AG04450 (cell line): ENCODE measurements at places on chromosomes 2 and 18. TPM values are rescaled to one million over a fixed set of nuclear protein-coding genes. Genes with fewer than 3 reads are reported as not detected.

GRCh38 chr2:183164650-183165015, 40.4 kb downstream of the NUP35 start:
- DNase-seq, result no peak

DNA sequence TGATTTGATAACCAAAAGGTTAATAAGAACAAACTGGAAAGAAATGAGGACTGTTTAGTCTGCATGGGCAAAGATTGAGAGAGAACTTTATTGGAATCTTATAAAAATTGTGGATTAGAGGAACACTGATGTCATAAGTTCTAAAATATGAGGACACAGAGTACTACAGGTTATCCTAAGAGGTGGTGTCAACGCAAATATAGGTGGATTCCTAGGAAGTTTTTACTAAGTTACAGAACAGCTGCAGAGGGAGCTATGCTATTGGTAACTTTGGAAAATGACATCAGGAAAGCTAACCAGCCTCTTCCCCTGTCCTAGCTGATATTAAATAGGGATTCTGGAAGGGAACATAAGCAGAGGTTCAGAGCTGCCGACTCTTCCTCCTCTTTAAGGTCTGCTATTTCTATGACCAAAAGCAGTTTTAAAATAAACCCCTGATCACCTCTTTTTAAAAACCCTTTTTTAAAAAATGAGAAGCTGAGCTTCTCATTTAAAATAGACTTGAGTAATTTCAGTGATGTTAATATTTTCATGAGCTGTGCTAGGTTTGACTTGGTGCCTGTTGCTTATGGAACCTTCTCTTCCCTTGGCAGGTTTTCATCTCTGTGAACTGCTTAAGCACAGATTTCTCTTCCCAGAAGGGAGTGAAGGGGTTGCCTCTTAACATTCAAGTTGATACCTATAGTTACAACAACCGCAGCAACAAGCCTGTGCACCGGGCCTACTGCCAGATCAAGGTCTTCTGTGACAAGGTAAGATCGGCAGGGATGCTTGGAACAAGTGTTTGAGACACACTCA, 34.2 kb downstream of the GRHL1 start:
- no peak for DNase-seq

- no peak for DNase-seq
These were observed 16.6 kb downstream of the CTDP1 start for GRCh38 chr18:79695856-79696850.

- no peak for DNase-seq
These were observed 2.7 kb upstream of the ESPNL start for GRCh38 chr2:238097201-238097987.

DNA sequence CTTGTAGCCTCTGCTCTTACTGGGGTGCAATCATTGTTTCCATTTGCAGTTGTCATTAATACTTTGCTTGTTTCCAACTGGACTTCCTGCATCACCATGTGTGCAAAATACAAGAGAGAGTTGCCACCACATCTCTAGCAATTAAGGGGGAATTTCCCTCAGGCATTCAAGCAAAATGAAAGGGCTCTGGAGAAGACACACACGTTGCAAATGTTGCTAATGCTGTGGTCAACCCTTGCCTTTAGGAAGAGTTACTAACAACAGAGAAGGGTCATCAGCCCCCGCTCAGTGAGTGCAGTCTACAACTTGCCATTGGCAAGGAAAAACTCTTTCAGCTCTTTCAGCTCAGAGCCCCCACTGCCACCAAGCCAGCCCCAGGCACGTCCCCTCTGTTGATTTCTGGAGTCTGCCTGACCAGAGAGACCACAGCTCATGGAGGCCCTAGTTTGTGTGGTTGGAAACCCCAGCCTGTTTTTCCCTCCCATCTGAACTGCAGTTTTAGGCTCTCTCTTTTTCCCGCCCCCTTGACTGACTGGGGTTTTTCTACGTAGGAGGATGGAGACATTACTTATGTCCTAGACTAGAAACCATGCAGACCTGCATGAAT, 25.9 kb upstream of the GPR45 start:
- DNase-seq, result no peak

DNA sequence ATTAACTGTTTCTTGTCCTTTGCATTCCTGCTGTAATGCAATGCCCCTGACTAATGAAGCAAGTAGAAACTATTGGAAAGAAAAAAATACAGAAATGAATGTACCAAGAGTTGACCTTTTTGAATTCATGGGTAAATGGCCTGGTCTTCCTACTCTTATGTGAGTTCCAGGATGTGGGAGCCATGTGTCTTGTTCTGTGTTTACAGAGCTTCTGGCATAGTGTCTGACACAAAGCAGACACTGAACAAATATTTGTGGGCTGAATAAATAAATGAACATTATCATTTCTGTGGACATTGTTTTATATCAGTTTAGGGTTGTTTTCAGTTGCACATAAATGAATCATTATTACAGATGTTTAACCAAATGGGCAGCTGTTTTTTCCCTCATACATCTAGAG, 155.5 kb downstream of the CD8B2 start:
- DNase-seq, result no peak

DNA sequence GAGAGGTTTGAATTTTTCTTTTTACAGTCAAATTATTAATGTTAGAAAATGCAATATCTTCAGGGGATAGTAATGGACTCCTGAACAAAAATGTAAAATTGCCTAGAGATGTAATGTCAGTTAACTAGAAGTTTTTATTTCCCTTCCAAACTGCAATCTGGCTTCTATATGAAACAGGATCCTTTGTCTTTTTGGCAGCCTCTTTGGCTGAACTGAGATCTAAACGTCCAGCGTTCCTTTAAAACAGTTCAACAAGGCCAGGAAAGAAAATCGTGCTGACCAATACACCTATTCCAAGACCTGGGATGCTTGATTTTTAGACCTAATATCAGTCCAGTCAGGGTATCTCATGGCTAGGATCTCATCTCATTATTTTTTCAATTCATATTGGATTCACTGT, 245.5 kb downstream of the FIGN start:
- DNase-seq, result no peak

GRCh38 chr2:62423883-62424458, 82.0 kb downstream of the TMEM17 start:
- DNase-seq, result no peak

DNA sequence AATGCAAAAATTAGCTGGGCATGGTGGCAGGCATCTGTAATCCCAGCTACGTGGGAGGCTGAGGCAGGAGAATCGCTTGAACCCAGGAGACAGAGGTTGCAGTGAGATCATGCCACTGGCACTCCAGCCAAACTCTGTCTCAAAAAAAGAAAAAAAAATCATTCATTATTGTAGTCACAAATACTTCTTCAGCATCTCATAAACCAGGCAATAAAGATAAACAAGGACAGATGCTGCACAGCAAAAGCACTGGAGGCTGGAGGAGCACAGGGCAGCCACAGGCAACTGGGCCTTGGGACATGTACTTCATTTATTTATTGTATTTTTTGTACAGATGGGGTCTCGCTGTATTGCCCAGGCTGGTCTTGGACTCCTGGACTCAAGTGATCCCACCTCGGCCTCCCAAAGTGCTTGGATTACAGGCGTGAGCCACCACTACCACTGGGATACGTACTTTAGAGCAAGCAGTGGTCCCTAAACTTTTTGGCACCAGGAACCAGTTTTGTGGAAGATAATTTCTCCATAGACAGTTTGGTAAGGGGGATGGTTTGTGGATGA, 16.8 kb upstream of the MAT2A start:
- DNase-seq, result no peak

- no peak for DNase-seq
These were observed 23.0 kb downstream of the DBI start for GRCh38 chr2:119389615-119390306.

- no peak for DNase-seq
These were observed 307.5 kb upstream of the HS6ST1 start for GRCh38 chr2:128625963-128626759.

GRCh38 chr18:24103320-24104021, 35.4 kb upstream of the CABYR start:
- DNase-seq, result no peak

DNA sequence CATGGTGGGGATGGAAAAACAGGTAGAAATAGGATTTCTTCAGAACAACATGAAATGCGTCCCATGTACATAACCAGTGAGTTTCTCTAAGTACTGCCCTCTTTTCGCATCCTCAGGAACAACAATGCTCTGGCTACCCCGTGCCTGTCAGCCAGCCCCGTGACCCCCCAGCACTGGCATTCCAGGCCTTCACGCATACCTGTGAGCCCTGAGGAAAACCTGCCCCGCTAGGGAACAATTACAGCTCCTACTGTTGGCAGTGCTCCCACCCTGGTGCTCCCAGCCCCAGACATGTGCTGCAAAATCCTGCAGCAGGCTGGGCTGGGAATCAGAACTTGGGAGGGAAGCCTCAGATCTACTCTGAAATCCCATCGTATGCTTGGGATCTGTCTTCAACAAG, 9.1 kb downstream of the SMAD7 start:
- DNase-seq, result no peak

DNA sequence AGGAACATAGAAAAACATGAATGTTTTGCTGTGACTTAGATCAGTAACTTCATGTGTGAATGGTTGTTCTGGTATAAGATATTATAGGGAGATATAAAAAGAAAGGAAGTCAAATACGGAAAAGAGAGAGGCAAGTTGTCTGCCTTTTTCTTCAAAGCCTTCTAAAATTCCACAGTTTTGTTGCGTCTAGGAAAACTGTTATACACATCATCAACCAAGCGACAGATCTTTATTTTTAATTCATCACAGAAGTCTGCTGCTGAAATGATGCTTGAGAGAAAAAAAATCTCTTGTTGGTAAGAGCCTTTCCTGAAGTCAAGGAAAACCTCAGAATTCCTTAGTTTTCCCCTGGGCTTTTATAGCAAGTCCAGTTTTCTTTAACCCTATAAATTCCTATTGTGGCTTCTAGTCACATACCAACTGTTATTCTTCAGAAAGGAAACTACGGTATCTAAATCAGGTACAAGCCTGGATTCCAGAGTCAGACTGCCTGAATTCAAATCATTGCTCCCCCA, 36.3 kb upstream of the TANC1 start:
- DNase-seq, result no peak

- no peak for DNase-seq
These were observed 10.1 kb upstream of the ROCK2 start for GRCh38 chr2:11354363-11355154.

DNA sequence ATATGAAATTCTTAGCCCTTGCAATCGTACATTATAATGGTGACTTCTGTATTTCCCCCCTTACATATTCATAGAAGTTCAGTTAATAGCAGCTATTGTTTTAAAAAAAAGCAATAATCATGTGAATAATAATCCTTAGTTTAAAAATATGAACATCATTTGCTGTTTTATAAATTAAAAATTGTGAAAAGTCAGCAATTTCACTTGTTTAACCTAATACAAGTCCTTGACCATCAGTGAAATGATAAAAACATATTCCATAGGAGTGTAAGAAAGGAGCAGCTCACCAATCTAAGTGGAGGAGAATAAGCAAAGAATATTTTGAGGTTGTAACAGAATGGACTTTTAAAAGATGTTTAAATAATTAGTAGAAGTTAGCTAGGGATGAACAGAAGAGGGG, 650.2 kb downstream of the SUCLG1 start:
- no peak for DNase-seq

DNA sequence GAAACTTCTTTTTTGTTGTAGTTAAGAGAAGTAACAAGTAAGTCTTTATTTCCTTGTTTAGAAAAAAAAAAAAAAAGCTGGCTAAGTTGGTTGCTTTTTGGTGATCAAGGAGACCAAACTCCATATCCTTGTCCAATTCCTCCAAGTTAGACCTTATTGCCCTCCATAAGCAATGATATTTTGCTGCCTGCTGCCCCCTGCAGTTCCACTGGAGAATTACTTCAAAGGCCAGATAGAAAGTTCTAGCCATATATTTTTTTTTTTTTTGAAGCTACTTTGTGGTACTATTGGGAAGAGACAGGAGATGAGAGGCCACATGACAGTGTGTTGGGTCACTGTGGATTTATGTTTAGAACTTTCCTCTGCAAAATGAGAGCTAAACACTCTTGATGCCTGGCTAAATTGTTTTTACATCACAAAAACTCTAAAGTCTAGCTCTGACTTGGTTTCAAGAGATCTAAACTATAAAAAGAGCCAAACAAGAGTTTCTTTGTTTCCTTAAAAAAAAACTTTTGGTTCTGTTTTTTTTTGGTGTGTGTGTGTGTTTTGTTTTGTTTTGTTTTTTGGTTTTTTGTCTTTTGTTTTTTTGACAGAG, 80.7 kb upstream of the RASGRP3 start:
- no peak for DNase-seq

- no peak for DNase-seq
These were observed 177.8 kb downstream of the KIAA1328 start for GRCh38 chr18:37006742-37007141.

DNA sequence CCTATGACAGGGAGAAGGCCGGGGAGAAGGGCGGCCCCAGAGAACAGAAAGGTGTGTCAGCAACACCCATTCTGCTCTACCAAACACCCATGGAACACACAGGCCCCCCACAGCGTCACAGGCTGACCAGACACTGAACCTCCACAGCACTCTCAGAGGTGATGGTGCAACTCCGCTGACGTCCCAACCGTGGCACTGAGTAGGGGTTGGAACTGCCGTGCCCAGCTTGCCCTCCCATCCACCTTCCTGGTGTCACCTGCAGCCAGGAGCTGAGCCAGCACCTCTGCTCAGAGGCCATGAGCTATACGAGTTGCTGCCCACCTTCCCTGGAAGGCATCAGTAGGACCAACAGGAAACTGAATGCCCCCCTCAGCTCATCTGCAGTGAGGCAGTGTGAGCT, 412.9 kb upstream of the SALL3 start:
- no peak for DNase-seq

DNA sequence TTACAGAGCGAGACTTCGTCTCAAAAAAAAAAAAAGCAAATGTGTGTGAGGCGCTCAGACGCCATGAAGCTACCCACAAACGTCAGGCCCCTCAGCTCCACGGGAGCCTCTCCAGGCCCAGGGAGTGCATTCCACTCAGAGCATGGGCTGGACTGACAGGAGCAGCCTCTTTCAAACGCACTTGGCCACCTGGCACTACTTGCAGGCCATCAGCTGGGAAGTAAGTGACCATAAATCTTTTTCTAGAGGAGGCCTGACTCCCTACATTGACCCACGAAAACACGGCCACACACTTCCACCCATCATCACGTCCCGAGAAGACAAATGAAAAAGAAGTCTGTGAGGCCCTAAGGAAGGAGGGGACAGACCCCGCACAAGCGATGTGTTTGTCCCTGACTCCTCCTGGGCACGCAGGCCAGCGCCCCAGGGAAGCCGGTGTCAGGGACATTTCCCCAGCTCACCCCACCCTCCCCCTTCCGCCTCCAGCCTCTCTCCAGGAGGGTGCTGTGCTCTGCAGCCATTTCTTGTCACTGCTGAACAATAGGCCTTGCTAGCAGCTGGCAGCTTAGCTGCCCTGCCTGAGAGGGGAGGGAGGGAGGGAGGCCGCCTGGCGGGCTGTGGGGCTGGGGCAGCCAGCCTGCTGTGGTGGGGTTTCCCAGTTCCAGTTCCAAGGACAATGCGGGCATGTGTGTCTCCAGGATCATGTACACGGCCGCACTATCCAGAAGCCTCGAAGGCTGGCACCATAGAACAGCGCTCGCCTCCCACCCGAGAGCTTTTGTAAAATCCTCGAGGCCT, 26.6 kb downstream of the SERTAD2 start:
- no peak for DNase-seq

The NEB gene
- polyA plus RNA-seq, result 0.06 and 0.14 TPM in 2 replicates

The SDC1 gene
- polyA plus RNA-seq, result 17.9 and 19.9 TPM in 2 replicates

The DNAJB2 gene
- polyA plus RNA-seq, result 40.6 and 41.1 TPM in 2 replicates

The TSPYL6 gene
- not detected in 2 replicates for polyA plus RNA-seq

The CMPK2 gene
- polyA plus RNA-seq, result not detected in 2 replicates

The LYPD6 gene
- polyA plus RNA-seq, result 1.1 and 1.3 TPM in 2 replicates

The NTSR2 gene
- polyA plus RNA-seq, result not detected in 2 replicates

The CXCR1 gene
- not detected in 2 replicates for polyA plus RNA-seq

The SLC8A1 gene
- 15.8 and 19.3 TPM in 2 replicates for polyA plus RNA-seq

The TUBA4B gene
- polyA plus RNA-seq, result not detected in 2 replicates

The RASGRP3 gene
- polyA plus RNA-seq, result 1.1 and 1.4 TPM in 2 replicates

The MOGAT1 gene
- polyA plus RNA-seq, result not detected in 2 replicates

The CAMKMT gene
- polyA plus RNA-seq, result 8.0 and 10.2 TPM in 2 replicates

The SCN3A gene
- 0.11 and 0.17 TPM in 2 replicates for polyA plus RNA-seq
